ENCODE measurements at places on chromosomes 13 and 19.

DNA sequence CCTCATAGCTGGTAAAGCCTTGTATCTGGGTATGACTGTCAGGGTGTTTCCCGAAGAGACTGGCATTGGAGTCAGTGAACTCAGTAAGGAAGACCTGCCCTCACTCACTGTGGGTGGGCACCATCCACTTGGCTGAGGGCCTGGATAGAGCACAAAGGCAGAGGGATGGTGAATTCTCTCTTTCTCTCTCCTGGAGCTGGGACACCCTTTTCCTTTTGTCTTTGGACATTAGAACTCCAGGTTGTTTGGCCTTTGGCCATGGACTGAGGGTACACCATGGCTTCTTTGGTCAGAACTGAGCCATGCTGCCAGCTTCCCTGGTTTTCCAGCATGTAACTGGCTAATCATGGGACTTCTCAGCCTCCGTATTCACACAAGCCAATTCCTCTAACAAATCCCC lies 4.6 kb upstream of the CEACAM1 start:
- no peaks in the 10 kb centered on the region for H3K27me3 ChIP-seq
- H3K4me1 ChIP-seq: 0 out of 2 replicates have a peak, but pooled peaks cover 3% of the 10 kb centered on the region
- H3K36me3 ChIP-seq: no peaks in the 10 kb centered on the region
- no peak overlapping the region for H3K4me3 ChIP-seq

DNA sequence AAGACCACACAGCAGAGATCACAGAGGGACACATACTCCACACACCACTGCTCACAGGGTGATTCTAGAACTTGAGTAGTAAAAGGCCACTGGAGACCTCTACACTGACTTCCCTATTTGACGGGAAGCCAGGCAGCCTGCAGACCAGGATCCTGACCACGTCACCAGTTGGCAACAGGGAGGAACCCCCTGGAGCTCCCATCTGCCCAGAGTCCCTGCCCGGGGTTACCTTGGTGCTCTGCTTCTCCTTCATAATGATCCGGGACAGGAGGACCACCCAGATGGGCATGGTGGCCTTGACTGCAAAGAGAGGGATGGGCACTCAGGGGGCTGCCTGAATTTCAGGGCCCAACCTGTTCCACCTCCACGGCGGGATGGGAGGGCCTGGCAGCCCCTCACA lies 932 bp downstream of the SLC35E1 start:
- DNase-seq: no peak
- peak overlapping the region; percentile 86 for H3K4me3 ChIP-seq
- H3K27ac ChIP-seq: no peak overlapping the region
- no peaks in the 10 kb centered on the region for H3K27me3 ChIP-seq
- H3K36me3 ChIP-seq: peaks cover 19% of the 10 kb centered on the region

- no peak for DNase-seq
- H3K27ac ChIP-seq: no peak overlapping the region
These were observed 1249.9 kb downstream of the EFNB2 start for GRCh38 chr13:105285526-105285925.

DNA sequence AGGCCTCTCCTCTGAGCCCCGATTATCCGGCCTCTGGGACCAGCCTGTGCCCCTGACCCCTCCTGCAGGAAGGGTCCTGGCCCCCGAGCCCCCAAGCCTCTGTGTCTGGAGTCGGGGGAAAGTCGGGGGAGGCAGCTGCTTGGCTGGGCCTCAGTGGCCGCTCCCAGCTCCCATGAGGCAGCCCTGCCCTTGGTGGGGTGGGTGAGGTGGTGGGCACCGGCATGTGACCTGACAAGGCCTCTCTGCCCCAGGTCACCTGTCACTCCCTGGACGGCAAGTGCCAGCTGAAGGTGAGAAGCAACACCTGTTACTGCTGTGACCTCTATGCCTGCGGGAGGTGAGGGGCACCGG lies 41.5 kb downstream of the TMEM255B start:
- no peak overlapping the region for H3K27ac ChIP-seq
- H3K36me3 ChIP-seq: no peaks in the 10 kb centered on the region
- no peaks in the 10 kb centered on the region for H3K27me3 ChIP-seq
- H3K4me3 ChIP-seq: no peak overlapping the region

DNA sequence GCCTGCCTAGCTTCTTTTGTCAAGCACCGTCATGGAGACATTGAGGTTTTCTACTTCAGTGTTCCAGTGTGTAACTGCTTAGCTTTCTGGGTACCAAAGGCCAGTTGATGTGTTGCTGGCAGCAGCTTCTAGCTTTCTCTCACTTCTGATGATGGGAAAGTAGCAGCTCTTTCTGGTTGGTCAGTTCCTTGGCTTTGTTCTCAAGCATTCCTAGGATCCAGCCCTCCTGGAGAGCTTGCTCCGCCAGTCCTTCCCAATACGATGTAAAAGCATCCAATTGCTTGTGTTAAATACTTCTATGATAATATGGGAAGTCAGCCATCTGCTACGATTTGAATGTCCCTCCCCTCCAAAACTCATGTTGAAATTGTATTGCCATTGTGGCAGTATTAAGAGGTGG lies 182.8 kb downstream of the UGGT2 start:
- DNase-seq: no peak
- H3K36me3 ChIP-seq: 0 out of 2 replicates have a peak, but pooled peaks cover 3% of the 10 kb centered on the region
- H3K4me1 ChIP-seq: no peaks in the 10 kb centered on the region
- H3K27ac ChIP-seq: no peak overlapping the region

DNA sequence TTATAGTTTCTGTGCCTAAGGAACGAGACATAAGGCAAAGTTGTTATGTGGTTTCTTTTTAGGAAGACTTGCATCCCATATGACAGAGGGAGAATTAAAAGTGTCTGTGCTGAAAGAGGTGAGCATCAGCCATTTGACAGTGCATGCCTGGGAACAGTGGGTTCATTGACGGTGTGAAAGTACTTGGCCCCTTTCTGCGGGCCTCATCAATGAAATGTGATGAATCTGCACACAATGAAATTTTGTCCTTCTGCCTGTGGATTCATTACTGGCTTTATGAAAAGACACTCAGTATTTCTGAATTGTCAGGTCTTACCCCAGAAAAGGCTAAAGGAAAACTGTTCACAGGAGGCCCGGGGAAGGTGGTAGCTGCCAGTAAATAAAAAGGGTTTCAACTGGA lies 295.8 kb downstream of the FOXO1 start:
- no peaks in the 10 kb centered on the region for H3K36me3 ChIP-seq
- DNase-seq: no peak
- H3K27me3 ChIP-seq: no peaks in the 10 kb centered on the region

GRCh38 chr19:33553530-33554310 lies 32.1 kb upstream of the PEPD start:
- peaks cover 2% of the 10 kb centered on the region for H3K4me1 ChIP-seq
- H3K27ac ChIP-seq: no peak overlapping the region
- H3K27me3 ChIP-seq: no peaks in the 10 kb centered on the region
- DNase-seq: no peak
- H3K4me3 ChIP-seq: no peak overlapping the region

DNA sequence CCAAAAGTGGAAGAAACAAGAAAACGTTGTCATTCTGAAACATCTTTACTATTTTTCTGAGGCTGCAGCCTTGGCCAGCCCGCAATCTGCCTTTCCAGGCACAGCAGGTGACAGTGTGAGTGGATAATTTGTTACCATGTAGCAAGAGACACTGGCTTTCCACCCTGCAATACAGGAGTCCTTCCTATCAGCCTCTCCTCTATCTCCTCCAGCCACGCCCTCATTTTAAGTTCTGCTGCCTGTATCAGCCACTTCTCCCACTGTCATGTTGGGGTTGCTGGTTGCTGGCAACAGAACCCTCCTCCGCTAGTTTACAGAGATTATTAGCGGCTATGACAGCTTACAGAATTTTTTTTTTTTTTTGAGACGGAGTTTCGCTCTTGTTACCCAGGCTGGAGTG lies 7.7 kb upstream of the LGALS7 start:
- no peaks in the 10 kb centered on the region for H3K36me3 ChIP-seq
- no peak overlapping the region for H3K4me3 ChIP-seq
- no peaks in the 10 kb centered on the region for H3K27me3 ChIP-seq
- no peak overlapping the region for H3K27ac ChIP-seq
- no peaks in the 10 kb centered on the region for H3K4me1 ChIP-seq

- no peaks in the 10 kb centered on the region for H3K27me3 ChIP-seq
- H3K36me3 ChIP-seq: peaks cover 7% of the 10 kb centered on the region
- no peak overlapping the region for H3K27ac ChIP-seq
- no peak for DNase-seq
These were observed 15.9 kb upstream of the ZNF681 start for GRCh38 chr19:23774524-23774971.

DNA sequence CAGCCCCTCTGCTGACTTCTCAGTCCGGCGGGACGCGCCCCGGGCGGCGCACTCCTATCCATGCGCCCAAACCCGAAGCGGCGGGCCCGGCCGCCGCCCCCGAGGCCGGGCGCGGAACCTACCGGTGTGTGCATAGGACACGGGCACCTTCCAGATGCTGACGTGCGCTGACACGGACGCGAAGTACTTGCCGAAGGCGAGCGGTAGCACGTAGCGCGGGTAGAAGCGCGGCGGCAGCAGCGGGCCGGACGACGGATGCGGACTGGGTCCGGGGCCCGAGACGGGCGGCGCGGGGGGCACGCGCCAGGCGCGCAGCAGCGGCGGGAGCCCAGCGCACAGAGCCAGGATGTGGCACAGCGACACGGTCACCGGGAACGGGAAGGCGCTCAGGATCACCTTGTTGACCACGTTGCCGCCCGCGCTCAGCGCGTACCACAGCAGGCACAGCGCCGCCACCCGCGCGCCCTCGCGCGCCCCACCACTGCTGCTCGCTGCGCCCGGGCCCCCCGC lies 338 bp downstream of the SLC35E1 start:
- H3K4me3 ChIP-seq: peak overlapping the region; percentile 86
- no peak overlapping the region for H3K27ac ChIP-seq
- no peak for DNase-seq
- H3K36me3 ChIP-seq: peaks cover 21% of the 10 kb centered on the region

- no peak for DNase-seq
- no peak overlapping the region for H3K27ac ChIP-seq
- H3K4me3 ChIP-seq: no peak overlapping the region
- no peaks in the 10 kb centered on the region for H3K36me3 ChIP-seq
- no peaks in the 10 kb centered on the region for H3K4me1 ChIP-seq
- H3K27me3 ChIP-seq: no peaks in the 10 kb centered on the region
These were observed 51.3 kb upstream of the GAS6 start for GRCh38 chr13:113915012-113915763.

DNA sequence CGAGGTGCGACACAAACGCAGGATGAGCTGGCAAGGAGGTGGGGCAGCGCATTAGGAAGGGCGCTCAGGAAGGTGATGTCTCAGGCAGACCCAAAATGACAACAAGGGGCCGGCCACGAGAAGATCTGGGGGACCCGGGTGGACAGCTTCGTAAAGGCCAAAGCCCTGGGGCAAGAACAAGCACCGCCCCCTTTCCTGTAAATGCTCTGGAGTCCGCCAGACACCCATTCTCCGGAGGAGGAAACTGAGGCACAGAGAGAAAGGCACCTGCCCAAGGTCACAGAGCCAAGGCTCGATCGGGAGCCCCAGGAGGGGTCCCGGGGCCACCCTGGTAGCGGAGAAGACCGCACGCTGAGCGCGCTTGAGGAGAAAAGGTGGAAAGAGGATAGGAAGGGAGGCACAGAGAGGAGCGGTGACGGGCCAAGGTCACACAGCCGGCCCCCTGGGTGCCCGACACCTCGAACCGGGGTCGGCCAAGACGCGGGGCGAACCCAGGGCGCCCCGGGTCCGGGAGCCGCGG lies 571 bp downstream of the SAFB2 start:
- no peaks in the 10 kb centered on the region for H3K27me3 ChIP-seq
- peak overlapping the region; percentile 69 for H3K4me3 ChIP-seq
- peaks cover 19% of the 10 kb centered on the region for H3K36me3 ChIP-seq
- H3K27ac ChIP-seq: no peak overlapping the region

DNA sequence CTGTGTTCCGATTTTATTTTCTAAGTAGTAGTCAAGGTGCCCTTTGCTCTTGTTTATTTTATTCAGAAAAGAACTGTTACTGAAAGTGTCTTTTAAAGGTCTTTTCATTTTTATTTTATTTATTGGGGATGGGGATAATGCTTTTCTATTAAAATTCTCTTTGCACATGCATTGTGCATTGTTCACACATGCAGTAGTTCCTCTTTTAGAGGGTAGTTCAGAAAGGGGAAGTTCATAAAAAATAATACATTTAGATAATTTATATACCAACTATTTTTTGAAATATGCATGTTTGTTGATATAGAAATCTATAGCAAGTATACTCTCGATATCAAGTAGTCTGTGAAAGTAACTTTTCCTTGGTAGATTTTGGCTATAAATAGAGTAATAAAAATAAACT lies 3.5 kb downstream of the GPC5 start:
- H3K27ac ChIP-seq: no peak overlapping the region
- no peaks in the 10 kb centered on the region for H3K4me1 ChIP-seq
- H3K4me3 ChIP-seq: no peak overlapping the region
- no peaks in the 10 kb centered on the region for H3K36me3 ChIP-seq

DNA sequence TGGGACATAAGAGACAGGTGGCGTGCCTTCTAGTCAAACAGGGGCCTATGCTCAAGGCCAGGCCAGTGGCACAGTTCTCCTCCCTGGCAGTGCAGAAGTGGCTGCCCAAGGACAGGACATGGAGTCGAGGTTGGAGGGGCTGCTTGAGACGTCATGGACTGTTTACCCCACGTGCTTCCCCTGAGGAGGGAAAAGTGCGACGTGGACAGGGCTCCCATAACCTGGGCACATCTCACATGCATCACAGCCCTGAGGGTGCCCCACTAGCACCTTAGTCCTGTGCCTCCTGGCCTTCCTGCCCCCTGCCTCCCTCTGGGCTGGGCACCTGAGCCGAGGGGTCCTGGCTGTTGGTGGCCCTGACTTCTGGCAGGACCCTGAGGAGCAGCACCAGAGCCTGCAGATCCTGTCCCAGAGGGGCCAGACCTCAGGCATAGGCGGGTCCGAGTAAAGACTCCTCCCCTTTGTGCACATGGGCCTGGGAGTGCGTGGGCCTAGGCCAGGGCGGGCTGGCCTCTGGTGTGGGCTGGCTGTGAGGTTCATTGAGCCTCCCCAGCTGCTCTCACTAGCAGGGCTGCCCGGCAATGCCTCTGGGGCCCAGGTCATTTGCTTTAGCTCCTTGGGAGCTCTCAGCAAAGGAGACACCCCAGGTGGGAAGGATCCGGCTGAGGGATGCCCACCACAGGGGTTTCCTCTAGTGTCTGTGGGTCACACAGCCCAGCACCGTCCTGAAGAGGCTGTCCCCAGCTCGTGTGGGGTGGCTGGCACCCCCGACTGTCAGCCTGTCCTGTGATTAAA lies 65.7 kb downstream of the CEBPG start:
- H3K4me1 ChIP-seq: no peaks in the 10 kb centered on the region
- no peaks in the 10 kb centered on the region for H3K27me3 ChIP-seq
- DNase-seq: no peak
- no peak overlapping the region for H3K27ac ChIP-seq
- H3K4me3 ChIP-seq: no peak overlapping the region
- peaks cover 4% of the 10 kb centered on the region for H3K36me3 ChIP-seq

- H3K27me3 ChIP-seq: no peaks in the 10 kb centered on the region
- H3K4me1 ChIP-seq: no peaks in the 10 kb centered on the region
- DNase-seq: no peak
- no peak overlapping the region for H3K4me3 ChIP-seq
- no peak overlapping the region for H3K27ac ChIP-seq
These were observed 10.4 kb upstream of the GIPR start for GRCh38 chr19:45657520-45658167.

- H3K36me3 ChIP-seq: no peaks in the 10 kb centered on the region
- no peak overlapping the region for H3K4me3 ChIP-seq
- H3K27ac ChIP-seq: no peak overlapping the region
- no peak for DNase-seq
These were observed 1536.1 kb downstream of the UQCRFS1 start for GRCh38 chr19:27676877-27677276.

GRCh38 chr19:42542791-42543190 lies 14.5 kb upstream of the CEACAM1 start:
- H3K4me1 ChIP-seq: peaks cover 3% of the 10 kb centered on the region
- no peaks in the 10 kb centered on the region for H3K36me3 ChIP-seq
- no peaks in the 10 kb centered on the region for H3K27me3 ChIP-seq
- no peak overlapping the region for H3K27ac ChIP-seq

GRCh38 chr19:39315933-39316332 lies 4.7 kb downstream of the LRFN1 start:
- DNase-seq: no peak
- no peak overlapping the region for H3K4me3 ChIP-seq
- peaks cover 3% of the 10 kb centered on the region for H3K4me1 ChIP-seq
